ENCODE measurements at places on chromosomes 6 and 20.

- DNase-seq: no peak
These were observed 8.1 kb upstream of the DDR1 start for GRCh38 chr6:30876039-30876730.

DNA sequence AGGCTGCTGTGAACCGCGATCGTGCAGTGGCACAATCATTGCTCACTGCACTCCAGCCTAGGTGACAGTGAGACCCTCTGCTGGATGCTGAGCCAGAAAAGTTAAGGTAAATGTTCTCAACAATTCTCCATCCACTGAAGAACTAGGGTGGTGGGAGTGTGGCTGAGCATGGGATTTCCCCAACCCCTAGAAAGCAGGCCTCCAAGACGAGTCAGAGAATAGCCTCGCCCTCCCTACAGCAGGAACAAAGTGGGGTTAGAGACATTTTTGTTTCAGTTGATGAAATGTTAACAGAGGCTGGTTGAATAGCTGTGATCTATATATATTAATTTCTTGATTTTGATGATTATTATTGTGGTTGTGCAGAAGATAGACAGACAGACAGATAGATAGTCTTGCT lies 6.1 kb upstream of the ALDH8A1 start:
- DNase-seq: peak; percentile 28

DNA sequence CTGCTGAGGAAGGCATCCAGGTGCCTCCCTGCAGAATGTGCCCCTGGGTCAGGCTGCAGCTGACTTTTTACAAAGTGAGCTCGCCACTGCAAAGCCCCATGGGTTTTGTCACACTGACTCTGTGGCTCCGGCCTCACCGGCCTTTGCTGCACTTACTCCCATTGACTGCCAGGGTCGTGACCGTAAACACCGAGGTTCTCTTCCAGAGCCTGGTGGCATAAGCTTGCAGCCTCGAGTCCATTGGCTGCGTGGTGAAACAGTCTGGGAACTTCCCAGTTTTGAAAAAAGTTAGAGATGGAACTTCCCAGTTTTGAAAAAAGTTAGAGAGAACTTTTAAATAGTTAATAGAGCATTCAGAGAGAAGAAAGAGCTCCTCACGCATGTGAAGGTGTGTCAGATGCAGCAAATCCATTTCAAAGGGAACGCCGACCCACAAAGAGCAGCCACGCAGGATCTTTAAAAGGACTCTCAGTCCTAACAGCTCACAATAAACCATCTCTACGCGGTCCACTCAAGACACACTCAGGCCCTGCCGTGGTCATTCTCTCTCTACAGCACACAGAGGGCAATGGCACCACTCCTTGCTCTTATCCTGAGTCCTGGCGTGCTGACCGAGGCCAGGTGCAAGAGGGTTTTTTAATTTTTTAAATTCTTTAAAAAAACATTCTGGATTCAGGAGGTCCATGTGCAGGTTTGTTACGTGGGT lies 12.8 kb downstream of the RAMACL start:
- DNase-seq: no peak

- DNase-seq: no peak
These were observed 103.3 kb downstream of the IBTK start for GRCh38 chr6:82144007-82144851.

DNA sequence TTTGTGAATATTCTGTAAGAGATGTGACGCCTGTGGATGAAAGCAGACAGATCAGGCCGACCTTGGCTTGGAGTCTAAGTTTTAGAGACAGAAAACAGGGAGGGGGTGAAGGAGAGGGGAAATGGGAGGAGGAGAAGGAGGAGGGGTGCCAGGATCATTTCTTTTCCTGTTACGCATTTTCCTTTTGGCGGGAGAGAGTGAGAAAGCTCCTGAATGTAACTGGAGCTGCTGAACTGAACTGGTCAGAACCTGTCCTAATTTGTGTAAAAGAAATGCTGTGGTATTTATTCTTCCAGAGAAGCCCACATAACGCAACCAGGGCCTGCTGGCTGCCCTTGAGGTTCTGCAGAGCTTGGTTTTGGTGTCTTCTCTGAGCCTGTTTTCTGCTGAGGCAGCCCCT lies 41.9 kb downstream of the UTRN start:
- DNase-seq: no peak

- DNase-seq: no peak
These were observed 311.8 kb downstream of the CD83 start for GRCh38 chr6:14429396-14429795.

DNA sequence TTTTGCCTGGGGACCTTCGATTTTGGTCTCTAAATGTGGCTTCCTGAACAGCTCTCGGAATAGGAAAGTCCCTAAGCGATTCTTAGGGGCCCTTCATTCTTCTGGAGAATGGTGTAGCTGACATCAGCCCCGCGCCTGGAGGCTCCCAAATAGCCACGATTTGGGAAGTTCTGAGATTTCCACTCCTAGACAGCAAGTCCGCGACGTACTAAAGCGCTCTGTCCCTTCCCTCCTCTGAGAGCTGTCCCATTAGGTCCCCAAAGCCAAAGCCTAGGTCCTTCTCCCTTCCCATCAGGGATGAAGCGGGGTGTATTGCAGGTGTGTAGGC lies 756 bp downstream of the MOXD1 start:
- no peak for DNase-seq

- DNase-seq: no peak
These were observed 143.5 kb downstream of the PDE7B start for GRCh38 chr6:135994857-135995544.

GRCh38 chr6:170201361-170201760 lies 89.5 kb downstream of the DLL1 start:
- DNase-seq: no peak

All from stimulated activated CD4-positive, alpha-beta T cell treated with anti-CD3 and anti-CD28 coated beads, Interleukin-2, amount 100 ng/mL, for 24 hours (primary cell).